Kidney epithelial cell (primary cell): ENCODE measurements at places on chromosomes 13 and 19.

GRCh38 chr13:40916207-40916998 lies 102.7 kb downstream of the ELF1 start:
- DNase-seq, result no peak

GRCh38 chr13:100196375-100196774 lies 107.5 kb downstream of the PCCA start:
- DNase-seq, result no peak

DNA sequence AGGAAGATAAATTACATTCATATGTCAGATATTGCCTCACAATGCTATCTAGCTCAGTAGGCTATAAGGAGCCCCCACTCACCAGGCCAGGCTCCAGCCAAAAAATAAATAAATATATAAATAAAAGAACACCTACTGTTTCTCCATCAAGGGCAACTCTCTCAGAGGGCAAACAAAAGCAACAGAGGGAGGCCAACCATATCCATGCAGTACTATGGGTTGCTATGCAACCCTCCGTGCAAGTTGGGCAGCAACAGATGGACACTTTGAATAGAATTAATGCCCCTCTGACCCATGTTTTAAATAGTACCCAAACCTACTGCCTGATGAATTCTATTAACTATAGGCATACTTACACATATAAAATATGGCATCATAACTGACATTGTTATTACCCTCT lies 279.8 kb upstream of the EDNRB start:
- no peak for DNase-seq

DNA sequence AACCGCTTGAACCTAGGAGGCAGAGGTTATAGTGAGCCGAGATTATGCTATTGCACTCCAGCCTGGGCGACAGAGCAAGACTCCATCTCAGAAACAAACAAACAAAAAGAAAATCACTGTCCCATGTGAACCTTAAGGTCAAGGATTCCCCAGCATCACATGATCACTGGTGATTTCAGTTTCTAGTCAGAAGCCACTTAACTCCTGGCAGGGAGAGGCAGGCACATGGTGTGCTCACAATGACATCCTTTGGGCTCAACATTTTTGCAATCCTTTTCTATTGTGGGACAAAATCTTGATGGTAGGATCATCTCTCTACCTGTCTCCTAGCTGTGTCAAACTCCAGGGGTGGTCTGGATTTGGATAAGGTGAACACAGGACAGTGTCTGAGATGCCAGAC lies 12.1 kb downstream of the AKAP8 start:
- no peak for DNase-seq

DNA sequence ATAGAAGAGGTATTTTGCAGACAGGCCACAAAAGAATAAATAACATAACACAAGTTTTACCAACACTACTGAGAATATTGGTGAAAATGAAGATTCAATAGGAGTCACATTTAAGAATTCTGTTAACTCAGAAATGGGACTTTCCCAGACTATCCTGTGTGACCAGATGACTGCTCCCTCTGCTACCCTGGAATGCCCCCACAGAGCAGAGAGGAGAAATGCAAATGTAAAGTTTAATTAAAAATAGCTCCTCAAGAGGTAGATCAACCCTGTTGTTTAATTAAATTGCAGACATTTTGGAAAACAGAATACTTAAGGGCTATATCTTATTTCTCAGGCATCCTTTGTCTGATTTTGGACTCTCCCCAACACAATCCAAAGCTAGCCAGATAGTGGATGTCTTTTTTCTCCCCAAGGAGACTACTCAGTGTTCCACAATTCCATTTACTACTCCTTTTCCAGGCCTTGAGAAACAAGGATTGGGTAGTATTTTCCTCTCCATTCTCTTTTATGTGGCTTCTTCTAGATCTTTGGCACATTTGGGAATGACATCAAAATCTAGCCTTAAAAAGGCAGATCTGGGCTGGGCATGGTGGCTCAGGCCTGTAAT lies 104.7 kb upstream of the TSC22D1 start:
- no peak for DNase-seq

DNA sequence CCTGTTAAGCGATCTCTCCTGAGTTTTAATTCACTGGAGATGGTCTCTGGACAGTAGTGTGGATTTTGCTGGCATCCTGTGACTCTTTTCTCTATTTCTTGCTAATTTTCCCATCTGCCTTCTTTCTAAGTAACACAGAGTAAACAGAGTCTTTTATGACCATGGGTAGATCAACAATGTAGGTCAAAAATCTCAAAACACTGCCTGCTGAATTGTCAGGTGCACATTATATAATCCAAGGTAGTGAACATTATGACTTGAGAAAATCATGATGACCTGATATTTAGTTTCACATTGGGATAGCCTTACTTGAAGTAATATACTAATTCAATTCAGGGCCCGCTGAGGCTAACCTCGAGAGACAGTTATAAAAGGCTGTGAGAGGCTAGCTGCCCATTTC lies 180.7 kb downstream of the TDRD3 start:
- DNase-seq, result no peak

DNA sequence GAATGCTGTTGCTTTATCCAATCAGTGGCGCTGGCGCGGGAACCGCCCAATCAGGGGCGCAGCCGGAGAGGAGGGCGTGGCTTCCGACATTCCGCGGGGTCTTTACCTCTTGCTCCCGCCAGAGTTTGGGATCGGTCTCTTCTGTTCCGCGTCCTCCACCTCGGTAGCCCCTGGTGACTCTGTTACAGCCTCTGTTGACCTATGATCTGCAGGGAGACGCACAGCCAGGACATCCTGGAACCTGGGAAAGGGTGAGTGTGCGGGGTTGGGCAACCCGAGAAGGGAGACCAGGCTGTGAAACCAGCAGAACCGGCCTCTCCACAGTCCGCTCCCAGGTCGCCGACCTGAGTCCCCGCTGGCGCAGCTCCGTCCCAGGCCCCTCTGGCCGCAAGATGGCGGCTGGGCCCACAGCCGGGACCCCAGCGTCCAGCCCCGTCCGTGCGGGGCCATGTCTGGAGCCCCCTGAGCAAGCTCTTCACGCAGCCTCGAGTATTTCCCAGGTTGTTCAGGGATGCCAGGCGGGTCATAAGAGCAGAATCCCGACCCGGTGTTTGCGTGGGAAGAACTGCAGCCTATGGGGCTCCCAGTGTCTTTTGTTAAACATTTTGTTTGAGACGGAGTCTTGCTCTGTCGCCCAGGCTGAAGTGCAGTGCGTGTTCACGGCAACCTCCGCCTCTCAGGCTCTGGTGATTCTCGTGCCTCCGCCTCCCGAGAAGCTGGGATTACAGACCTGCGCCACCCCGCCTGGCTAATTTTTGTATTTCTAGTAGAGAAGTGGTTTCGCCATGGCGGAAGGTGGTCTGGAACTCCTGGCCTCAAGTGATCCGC lies 4.4 kb upstream of the ZNF681 start:
- DNase-seq, result peak; percentile 26

DNA sequence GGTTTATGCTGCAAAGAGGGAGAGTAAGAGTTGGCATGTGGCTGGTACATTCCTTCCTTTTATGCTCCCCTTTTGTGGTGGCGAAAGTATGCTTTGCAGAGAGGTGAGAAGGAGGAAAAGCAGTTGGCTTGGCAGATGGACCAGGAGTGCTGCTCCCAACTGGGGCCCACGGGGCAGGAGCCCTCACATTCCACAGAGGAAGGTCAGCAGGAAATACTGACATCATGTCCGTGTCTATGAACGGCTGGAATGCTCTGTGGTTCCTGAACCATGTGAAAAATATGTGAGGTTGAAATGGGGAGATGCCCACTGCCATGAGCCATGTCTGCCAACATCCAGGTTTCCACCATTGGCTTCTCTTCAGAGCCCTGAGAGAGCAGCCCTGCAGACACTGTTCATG lies 33.3 kb upstream of the GAS6 start:
- DNase-seq, result peak; percentile 97

- no peak for DNase-seq
Observed at GRCh38 chr19:13149628-13150186, 468 bp downstream of the STX10 start.

DNA sequence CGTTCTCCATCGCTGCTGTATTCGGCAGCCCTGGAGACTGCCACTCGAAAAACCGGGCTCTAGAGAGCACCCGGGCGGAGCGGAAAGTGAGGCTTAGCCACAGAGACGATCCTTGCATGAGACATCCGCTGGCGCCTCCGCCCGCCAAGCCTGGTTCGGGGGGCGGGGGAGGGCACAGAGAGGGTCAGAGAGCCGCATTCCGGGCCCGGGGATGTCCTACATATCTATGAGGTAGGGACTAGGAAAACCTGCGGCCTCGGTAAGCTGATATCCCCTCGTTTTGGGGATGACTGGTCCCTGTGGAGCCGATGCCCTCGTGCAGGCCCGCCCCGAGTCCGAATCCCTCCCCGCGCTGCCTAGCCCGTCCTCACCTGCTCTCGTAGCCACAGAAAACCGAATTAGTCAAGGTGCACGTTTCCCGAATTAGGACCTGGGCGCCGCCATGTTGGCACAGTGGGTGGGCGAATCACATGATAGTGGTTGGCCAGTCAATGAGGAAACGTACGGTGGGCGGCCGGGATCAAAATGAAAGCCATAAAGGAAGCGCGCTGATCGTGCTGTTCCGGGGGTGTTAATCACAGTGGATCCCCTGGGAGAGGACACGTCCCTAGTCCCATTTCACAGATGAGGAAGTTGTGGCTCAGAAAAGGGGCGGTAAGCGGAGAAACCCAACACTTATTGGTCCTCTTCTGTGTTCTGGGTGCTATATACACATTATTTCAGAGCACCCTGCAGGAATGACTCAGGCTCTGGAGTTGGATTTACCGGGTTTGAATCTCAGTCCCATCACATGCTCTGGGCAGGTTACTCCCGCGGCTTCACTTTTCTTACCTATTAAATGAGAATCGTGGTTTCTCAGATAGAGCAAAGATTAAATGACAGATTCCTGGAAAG lies at the start of gene TRMT1:
Gene TRMT1, minus strand, starts transcription at position 459 of the 894 bp plus-strand sequence. Its CDS starts 341 bp downstream, at position 118.
- DNase-seq, result peak; percentile 72

GRCh38 chr13:101190976-101191375 lies 225.3 kb downstream of the NALCN start:
- DNase-seq, result no peak

DNA sequence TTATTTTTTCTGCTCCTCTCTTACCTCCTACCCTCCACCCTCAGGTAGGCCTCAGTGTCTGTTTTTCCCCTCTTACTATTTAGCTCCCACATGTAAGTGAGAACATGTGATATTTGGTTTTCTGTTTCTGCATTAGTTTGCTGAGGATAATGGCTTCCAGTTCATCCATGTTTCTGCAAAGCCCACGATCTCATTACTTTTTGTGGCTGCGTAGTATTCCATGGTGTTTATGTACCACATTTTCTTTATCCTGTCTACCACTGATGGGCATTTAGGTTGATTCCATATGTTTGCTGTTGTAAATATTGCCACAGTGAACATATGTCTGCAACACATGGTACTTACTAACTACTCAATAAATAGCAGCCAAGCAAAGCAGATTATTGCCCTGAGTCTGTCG lies 56.8 kb downstream of the DNAJC15 start:
- DNase-seq, result no peak

- DNase-seq, result no peak
Observed at GRCh38 chr19:36046443-36047050, 7.5 kb downstream of the THAP8 start.

DNA sequence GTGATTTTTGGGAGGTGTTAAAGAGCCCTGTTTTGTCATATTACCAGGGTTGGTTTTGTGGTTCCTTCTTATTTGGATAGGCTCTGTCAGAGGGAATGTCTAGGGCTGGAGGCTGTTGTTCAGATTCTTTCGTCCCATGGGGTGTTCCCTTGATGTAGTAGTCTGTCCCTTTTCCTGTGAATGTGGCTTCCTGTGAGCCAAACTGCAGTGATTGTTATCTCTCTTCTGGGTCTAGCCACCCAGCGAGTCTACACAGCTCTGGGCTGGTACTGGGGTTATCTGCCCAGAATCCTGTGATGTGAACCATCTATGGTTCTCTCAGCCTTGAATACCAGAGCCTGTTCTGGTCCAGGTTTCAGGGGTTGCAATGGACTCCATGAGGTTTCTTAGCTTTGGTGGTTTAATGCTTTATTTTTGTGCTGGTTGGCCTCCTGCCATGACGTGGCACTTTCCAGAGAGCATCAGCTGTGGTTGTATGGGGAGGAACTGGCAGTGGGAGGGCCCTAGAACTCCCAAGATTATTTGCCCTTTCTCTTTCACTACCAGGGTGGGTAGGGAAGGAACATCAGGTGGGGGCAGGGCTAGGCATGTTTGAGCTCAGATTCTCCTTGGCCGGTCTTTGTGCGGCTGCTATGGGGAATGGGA lies 78.8 kb downstream of the SPRY2 start:
- no peak for DNase-seq

GRCh38 chr19:5128251-5128935 lies 159.5 kb downstream of the KDM4B start:
- no peak for DNase-seq

DNA sequence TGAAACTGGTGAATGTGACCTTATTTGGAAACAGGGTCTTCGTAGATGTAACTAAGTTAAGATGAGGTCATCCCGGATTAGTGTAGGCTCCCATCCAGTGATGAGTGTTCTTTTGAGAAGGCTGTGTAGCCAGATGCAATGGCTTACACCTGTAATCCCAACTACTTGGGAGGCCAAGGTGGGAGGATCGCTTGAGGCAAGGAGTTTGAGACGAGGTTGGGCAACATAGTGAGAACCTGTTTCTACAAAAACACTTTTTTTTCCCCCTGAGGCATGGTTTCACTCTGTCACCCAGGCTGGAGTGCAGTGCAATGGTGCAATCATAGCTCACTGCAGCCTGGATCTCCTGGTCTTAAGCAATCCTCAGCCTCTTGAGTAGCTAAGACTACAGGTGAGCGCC lies 36.4 kb downstream of the FBN3 start:
- DNase-seq, result no peak

DNA sequence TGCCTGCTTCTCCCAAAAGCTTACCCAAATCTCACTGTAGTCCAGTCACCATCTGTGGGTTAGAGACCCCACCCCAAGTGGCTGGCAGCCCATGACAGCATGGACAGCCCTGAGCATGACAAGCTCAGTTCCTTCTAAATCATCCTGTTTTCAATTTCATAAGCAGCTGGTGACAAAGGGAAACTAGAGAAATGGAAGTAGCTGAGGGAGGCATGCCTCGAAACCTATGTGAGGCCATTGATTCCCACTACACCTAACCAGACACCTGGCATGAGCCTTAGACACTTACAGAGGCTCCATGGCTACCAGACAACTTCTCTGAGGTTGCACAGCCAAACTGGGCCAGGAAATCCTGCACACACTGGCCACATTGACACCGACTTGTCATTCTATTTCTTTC lies 56.2 kb downstream of the ABCC4 start:
- no peak for DNase-seq

DNA sequence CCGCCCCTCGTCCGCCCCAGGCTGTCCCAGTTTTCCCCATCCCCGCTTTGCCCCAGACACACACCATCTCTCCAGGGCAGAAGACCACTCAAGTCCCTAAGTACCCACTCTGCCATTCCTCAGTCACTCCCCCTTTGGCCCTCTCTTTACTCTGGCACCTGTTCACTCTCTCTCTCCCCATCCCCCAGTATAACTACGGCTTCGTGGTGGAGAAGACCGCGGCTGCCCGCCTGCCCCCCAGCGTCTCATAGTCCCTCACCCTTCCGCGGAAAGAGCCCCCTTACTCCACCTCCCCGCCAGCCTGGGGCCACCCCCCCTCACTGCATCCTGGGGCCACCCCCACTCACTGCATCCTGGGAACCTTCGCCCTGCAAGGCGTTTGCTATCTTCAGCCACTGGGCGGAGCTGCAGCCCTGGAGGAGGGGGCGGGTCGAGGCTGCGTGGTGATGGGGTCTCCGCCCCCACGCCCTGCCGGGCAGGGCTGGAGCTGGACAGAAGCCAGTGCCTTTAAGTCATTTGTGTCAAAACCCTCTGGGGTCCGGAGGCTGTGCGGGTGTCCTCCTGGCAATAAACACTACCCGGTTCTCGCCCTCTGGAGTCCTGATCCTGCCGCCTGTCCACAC lies 5.0 kb downstream of the MVB12A start:
- no peak for DNase-seq
